ENCODE measurements at places on chromosomes 11 and 22. TPM values are rescaled to one million over a fixed set of nuclear protein-coding genes. Genes with fewer than 3 reads are reported as not detected.

- no peaks in the 10 kb centered on the region for H3K27me3 ChIP-seq
- H3K4me1 ChIP-seq: peaks cover 23% of the 10 kb centered on the region
- no peak overlapping the region for H3K27ac ChIP-seq
- no peak overlapping the region for H3K4me3 ChIP-seq
- no peaks in the 10 kb centered on the region for H3K36me3 ChIP-seq
- DNase-seq: no peak
Measured at GRCh38 chr11:95913830-95914615, 9.9 kb downstream of the MTMR2 start.

The PDXP gene
- 47.1 TPM for total RNA-seq

GRCh38 chr11:70032943-70033710 lies 45.0 kb upstream of the ANO1 start:
- H3K4me1 ChIP-seq: no peaks in the 10 kb centered on the region
- no peaks in the 10 kb centered on the region for H3K36me3 ChIP-seq
- H3K27me3 ChIP-seq: 0 out of 2 replicates have a peak, but pooled peaks cover 2% of the 10 kb centered on the region

DNA sequence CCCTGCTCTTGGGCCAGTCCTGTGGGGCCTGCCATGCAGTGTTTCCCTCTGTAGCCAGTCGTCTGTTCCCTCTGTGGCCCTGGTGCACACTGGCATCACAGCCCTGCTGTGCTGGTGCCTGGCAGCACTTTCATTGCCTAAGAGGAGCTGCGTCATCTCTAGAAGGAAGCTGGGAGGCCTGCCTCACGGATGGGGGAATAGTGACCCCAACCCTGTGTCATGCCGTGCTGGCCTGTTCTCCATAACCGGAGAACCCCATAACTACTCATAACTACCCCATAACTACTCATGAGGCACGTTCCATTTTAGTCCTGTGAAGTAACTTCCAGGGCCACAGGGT lies 14.0 kb downstream of the RAB36 start:
- no peaks in the 10 kb centered on the region for H3K36me3 ChIP-seq
- no peak overlapping the region for H3K27ac ChIP-seq
- no peaks in the 10 kb centered on the region for H3K4me1 ChIP-seq
- no peak overlapping the region for H3K4me3 ChIP-seq
- DNase-seq: no peak
- no peaks in the 10 kb centered on the region for H3K27me3 ChIP-seq

DNA sequence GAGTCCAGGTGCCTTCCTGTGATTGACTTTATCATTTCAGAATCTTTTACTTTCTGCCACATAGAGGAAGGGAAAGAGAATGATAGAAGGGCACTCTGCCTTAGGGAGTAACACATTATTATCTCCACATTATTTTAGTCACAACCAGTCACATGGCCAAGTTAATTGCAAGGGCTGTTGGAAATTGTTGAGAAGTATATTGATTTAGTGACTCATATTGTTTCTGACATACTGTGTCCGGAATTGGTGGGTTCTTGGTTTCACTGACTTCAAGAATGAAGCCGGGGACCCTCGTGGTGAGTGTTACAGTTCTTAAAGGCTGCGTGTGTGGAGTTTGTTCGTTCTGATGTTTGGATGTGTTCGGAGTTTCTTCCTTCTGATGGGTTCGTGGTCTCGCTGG lies 8.7 kb downstream of the OR51B4 start:
- no peaks in the 10 kb centered on the region for H3K36me3 ChIP-seq
- peaks cover 9% of the 10 kb centered on the region for H3K27me3 ChIP-seq
- no peak overlapping the region for H3K4me3 ChIP-seq
- no peak overlapping the region for H3K27ac ChIP-seq
- H3K4me1 ChIP-seq: peaks cover 19% of the 10 kb centered on the region

The OSBPL5 gene
- 46.0 TPM for total RNA-seq

DNA sequence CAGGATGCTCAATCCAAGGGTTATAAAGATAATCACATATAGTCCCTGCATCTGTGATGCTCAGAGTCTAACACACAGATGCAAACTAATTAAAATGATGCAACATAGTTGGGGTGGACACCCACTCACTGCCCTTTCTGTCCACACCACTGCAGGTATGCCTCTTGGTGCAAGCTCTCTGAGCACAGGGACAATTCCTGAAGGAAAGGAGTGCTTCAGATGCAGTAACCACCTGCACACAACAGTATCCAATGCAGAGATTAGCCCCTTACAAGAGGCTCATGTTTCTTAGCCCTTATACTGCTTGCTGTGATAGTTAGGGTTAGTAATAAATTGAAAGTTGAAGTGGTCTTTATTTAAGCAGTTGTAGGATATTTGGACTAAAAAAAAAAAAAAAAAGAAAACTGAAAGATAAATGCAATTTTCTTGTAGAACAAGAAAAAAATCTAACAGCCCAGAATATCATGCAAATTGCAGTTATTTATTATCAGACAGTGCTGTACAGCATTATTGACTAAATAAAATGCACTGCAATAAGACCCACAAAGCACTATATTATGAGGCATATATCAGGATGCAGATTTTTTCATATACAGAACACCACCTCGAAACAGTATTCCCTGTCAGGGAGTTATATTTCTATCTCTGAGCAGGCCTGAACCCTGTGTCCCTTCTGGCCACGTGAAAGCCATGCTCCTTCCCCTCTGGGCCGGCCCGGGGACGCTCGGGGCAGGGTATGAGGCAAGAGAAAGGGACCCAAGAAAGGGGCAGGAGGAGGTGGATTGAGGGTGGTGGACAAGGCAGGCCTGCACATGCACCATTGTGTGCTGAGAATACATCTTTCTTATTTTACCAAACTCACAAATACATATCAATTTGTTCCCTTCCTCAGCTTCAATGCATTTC lies 260.2 kb downstream of the OPCML start:
- no peak overlapping the region for H3K4me3 ChIP-seq
- H3K27me3 ChIP-seq: no peaks in the 10 kb centered on the region
- no peaks in the 10 kb centered on the region for H3K36me3 ChIP-seq
- H3K27ac ChIP-seq: no peak overlapping the region
- DNase-seq: no peak
- no peaks in the 10 kb centered on the region for H3K4me1 ChIP-seq

DNA sequence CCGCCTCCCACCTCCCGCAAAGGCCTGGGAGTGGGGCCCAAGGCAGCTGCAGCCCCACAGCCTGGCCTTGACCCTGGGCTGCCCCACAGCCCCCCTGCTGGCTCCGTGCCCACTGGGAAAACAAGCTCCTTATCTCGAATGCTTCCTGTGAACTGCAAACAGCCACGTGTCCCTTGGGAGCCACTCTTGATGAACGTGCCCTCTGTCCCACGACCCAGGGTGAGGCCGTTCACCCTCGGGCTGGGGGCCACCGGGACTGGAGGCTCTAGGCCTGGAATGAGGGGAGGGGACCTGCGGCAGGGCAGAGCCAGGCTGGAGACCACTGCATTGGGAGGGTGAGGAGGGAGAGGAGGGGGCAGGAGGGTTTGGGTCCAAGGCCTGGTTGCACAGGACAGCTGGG lies 9.5 kb downstream of the H19 start:
- H3K27ac ChIP-seq: no peak overlapping the region
- no peak for DNase-seq
- H3K27me3 ChIP-seq: no peaks in the 10 kb centered on the region

- no peak overlapping the region for H3K4me3 ChIP-seq
- H3K4me1 ChIP-seq: peaks cover 12% of the 10 kb centered on the region
- H3K27me3 ChIP-seq: no peaks in the 10 kb centered on the region
- no peaks in the 10 kb centered on the region for H3K36me3 ChIP-seq
Measured at GRCh38 chr11:107695446-107695845, 16.4 kb downstream of the SLN start.

DNA sequence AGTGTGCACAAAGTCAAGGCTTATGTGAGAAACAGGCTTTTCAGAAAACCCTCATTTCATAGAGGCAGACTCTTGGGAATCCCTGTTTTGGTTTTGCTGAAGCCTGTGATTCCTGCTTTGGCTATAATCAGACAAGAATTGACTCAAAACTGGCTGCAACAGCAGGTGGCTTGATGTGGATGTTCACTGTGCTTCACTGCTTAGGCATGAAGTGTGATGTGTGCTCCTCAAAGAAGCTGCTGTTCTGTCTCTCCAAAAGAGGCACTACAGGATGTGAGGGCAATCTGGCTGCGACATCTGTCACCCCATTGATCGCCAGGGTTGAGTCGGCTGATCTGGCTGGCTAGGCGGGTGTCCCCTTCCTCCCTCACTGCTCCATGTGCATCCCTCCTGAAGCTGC lies 103.5 kb downstream of the C11orf58 start:
- H3K27ac ChIP-seq: no peak overlapping the region
- H3K4me1 ChIP-seq: no peaks in the 10 kb centered on the region
- no peak overlapping the region for H3K4me3 ChIP-seq
- peaks cover 4% of the 10 kb centered on the region for H3K27me3 ChIP-seq
- H3K36me3 ChIP-seq: no peaks in the 10 kb centered on the region

The CNTF gene
- 0.16 TPM for total RNA-seq

The NUCB2 gene
- 143 TPM for total RNA-seq

GRCh38 chr11:117852309-117852708 lies 24.1 kb downstream of the FXYD6 start:
- H3K36me3 ChIP-seq: no peaks in the 10 kb centered on the region
- no peak overlapping the region for H3K27ac ChIP-seq
- no peaks in the 10 kb centered on the region for H3K27me3 ChIP-seq

- peak overlapping the region; percentile 94 for H3K4me3 ChIP-seq
- no peak overlapping the region for H3K27ac ChIP-seq
- peaks cover 25% of the 10 kb centered on the region for H3K4me1 ChIP-seq
- peaks cover 20% of the 10 kb centered on the region for H3K36me3 ChIP-seq
Measured at GRCh38 chr22:48490500-48491411, 1336.9 kb downstream of the BRD1 start.

- H3K27me3 ChIP-seq: no peaks in the 10 kb centered on the region
- H3K27ac ChIP-seq: no peak overlapping the region
- no peaks in the 10 kb centered on the region for H3K4me1 ChIP-seq
- H3K36me3 ChIP-seq: no peaks in the 10 kb centered on the region
- H3K4me3 ChIP-seq: no peak overlapping the region
- DNase-seq: no peak
Measured at GRCh38 chr11:102936864-102937509, 18.5 kb downstream of the MMP13 start.

GRCh38 chr11:1467270-1467669 lies 19.3 kb downstream of the MOB2 start:
- no peaks in the 10 kb centered on the region for H3K36me3 ChIP-seq
- DNase-seq: no peak
- H3K27ac ChIP-seq: no peak overlapping the region

The CATSPERZ gene
- total RNA-seq: not detected

GRCh38 chr11:128297091-128297651 lies 290.2 kb downstream of the ETS1 start:
- H3K27ac ChIP-seq: peak overlapping the region; percentile 82
- H3K4me3 ChIP-seq: no peak overlapping the region
- peaks cover 62% of the 10 kb centered on the region for H3K4me1 ChIP-seq

- H3K4me3 ChIP-seq: no peak overlapping the region
- H3K27me3 ChIP-seq: no peaks in the 10 kb centered on the region
- H3K36me3 ChIP-seq: peaks cover 79% of the 10 kb centered on the region
- DNase-seq: no peak
- no peak overlapping the region for H3K27ac ChIP-seq
Measured at GRCh38 chr11:2942872-2943710, 13.9 kb upstream of the PHLDA2 start.

DNA sequence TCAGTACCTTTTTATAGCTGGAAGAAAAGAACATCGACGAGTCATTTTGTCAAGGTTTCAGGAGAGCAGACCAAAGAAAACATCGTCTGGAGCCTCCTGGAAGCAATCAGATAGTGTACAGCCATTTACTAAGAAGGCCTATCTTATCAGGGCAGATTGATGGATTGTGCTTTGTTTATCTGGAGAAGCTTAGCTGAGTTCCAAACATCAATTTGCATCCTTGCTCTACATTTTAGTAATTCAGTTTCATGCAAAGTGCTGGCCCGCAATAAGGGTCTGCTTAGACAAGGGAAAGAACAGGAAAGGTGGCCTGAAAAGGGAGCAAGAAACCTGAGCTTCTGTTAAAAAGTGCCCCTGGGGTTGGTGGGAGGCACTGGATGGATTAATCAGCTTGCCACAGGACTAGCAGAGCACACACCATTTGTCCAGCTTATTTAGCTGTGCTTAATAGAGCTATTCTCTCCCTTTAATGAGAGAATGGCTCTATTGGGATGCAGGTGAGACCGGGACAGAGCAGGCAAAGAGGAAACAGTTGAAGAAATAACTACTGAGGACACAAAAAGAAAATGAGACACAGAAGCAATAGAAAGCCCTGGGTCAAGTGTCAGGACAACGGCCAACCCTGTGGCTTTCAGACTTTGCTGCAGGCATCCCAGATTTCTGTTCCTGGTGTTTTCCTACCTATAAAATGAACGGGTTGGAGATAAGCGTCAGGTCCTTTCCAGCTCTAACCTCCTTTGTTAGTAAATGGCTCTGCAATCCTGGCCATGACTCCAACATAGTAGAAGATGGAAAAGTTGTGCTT lies 122.1 kb upstream of the TTC12 start:
- DNase-seq: no peak
- H3K27me3 ChIP-seq: no peaks in the 10 kb centered on the region
- H3K4me3 ChIP-seq: no peak overlapping the region
- H3K4me1 ChIP-seq: peaks cover 14% of the 10 kb centered on the region
- no peak overlapping the region for H3K27ac ChIP-seq

DNA sequence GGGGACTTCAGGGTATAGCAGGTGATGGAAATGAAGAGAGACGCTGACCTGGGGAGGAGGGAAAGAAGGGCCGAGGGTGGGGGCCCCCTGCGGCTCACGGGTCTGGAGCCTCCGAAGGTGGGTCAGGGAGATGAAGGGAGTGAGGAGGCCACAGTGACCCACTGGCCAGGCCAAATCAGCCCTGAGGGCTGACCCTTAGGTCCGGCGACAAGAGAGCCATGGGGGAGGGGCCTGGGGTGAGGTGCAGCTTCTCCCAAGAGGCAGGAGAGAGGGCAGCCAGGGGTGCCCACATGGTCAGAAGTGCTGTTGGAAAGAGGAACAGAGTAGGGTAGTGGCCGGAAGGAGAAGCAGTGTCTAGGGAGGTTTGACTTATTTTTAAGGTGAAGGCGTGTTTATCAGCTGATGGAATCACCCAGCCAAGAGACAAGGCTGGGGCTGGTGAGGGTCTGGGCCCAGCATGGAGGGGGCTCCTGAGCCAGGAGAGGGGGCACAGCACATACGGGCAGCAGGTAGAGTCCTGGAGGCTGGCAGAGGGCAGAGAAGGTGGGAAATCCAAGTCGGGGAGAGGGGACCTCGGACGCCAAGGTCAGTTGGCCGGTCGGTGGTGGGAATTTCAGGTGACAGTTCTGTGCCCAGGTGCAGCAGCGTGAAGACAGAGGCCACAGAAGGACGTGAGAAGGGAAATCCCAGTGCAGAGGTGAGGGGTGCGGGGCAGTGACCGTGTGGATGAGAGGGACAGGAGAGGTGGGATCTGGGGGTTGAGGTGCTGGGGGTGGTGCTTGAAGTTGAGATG lies 49.0 kb downstream of the LINC01488 start:
- no peaks in the 10 kb centered on the region for H3K36me3 ChIP-seq
- no peak overlapping the region for H3K27ac ChIP-seq

GRCh38 chr11:78643676-78644056 lies 69.0 kb upstream of the NARS2 start:
- H3K27me3 ChIP-seq: no peaks in the 10 kb centered on the region
- H3K36me3 ChIP-seq: no peaks in the 10 kb centered on the region
- no peak for DNase-seq
- H3K27ac ChIP-seq: no peak overlapping the region
- H3K4me3 ChIP-seq: no peak overlapping the region
